ENCODE measurements at places on chromosomes 3 and 15.

- DNase-seq: no peak
Observed at GRCh38 chr15:67741308-67741707, 84.0 kb upstream of the SKOR1 start.

DNA sequence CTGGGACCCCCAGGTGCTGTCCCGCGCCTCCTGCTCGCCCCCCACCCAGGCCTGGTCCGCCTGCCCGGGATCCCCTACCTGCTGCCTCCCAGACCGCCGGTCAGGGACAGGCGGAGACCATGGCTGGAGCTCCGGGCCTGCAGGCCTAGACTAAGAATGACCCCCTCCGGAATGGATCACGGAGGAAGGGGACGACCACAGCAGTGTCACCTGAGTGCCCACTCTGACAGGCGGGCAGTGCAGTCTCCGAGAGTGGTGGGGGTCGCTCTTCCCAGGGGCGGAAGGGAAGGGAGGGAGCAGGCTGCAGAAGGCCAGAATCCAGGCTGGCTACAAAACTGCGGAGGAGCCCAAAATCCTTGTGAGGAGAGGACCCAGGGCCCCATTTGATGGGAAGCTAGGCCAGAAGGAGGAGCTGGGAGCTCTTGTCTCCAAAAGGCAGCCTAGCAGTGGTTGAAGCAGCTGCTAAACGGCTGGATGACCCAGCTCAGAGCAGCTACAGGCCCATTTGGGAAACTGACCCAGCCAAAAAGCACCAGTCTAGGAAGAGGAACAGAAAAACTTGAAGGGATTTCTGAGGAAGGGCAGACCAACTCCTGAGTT is 908 bp upstream of the RAB43 start:
- DNase-seq: no peak

GRCh38 chr15:69074001-69074842 is 59.7 kb downstream of the NOX5 start:
- DNase-seq: no peak

- DNase-seq: no peak
Observed at GRCh38 chr3:114449271-114450007, 155.6 kb downstream of the TIGIT start.

- DNase-seq: no peak
Observed at GRCh38 chr15:79101866-79102581, 11.4 kb upstream of the RASGRF1 start.

DNA sequence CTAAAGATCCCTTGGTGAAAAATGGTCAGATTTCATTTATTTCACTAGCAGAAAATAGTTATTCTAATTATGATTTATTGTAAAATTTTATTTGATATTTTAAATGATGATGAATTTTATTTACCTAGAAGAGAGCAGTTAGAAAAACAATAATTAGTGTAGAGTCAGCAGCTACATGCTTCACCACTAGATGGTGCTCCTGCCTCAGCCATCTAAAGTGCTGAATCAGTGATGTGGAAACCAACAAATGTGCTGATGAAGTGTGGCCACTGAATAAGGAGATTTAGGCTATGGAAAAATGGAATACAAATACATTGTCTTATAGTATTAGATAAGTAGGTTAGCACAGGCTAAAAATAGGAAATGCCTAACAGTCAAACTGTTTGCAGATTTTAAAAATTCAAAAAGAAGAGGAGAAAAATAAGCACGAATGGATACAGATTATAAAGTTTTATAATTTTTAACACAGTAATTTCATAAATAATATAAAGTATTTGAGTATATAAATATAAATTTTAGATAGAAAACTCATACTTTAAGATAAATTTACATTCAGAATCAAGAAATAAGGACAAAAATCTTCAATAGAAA is 109.8 kb downstream of the PPP2R3A start:
- peak; percentile 35 for DNase-seq

DNA sequence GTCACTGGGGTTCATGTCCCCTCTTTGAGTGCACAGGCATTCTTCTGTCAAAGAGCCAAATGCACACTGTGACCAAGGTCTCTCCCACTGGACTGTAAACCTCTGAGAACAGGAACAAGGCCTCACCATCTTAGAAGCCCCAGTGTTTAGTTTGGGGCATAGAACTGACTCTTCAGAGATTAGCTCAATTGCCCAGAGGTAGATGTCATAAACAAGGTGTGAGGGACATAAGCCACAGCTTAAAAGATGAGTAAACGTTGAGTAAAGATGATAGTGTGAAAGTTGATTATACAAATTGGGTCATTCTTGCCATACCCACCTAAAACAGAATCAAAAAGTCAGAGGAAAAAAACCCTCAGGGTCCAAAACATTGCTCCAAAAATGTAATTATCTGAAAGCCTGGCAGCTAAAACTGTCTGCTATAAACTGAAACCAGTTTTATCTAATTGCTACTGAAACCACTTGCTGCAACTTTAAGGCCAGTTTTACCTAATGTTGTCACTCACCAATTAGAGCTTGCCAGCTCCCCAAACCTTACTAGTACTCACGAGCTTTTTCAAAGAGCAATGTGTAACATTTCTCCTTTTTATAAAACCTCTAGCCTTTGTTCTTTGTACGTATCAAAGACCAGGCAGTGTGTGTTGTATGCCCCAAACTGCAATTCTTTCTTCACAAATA is 415.2 kb downstream of the RAP2B start:
- DNase-seq: no peak

- no peak for DNase-seq
Observed at GRCh38 chr3:133831966-133832801, 26.6 kb downstream of the SRPRB start.

DNA sequence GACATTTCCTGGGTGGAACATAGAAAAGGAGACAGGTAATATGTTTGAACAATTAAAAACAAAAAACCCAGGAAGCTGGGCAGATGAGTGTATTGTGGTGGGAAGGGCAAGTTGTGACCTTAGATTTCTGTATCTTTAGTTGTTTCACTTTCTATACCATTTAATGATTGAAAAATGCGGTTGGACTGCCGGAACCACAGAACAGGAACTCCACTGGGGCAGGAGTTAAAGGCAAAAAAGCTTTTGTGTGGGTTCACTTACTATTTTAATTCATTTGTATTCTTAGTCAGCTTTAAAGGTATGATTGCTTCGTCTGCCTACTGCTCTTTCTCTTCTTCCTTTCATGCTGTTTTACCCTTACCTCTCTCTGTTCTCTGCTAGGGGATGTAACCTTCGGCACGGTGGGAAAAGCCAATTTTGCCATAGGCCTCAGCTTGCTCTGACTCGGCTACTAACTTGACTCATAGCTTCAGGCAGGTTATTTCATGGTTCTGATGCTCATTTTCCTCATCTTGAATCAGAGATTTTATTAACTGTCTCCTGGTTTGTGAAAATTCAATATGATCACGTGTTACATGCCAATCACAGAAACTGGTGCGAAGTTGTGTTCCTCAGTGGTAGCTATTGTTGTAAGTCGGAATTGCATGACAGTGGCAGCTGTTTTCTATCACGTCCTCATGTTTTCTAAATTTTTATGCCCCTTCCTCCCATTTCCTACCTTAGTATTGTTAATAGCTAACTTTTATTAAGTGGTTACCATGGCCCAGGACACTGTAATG is 1.6 kb upstream of the MCTP2 start:
- no peak for DNase-seq

GRCh38 chr15:92205255-92205739 is 188.4 kb upstream of the ST8SIA2 start:
- no peak for DNase-seq

GRCh38 chr3:124419303-124419702 is 310.9 kb upstream of the UMPS start:
- no peak for DNase-seq

DNA sequence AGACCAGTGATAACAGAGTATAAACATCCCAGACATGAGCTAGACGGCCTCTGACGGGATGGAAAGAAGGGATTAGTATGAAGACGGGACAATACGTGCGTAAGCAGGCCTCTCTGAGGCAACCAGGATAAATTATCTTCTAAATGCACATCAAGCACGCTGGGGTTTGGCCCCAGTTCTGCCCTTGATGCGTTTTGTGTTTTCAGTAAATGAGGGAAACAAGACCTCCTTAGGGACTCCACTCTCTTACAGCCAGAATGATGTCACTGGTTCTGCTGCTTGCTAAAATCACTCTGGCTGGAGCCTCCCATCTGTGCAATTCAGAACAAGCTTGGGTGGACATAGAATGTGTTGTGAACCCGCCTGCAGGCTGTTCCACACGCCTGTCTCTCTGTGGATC is 156.0 kb upstream of the MCTP2 start:
- no peak for DNase-seq

GRCh38 chr3:10738688-10739372 is 77.2 kb upstream of the SLC6A11 start:
- DNase-seq: peak; percentile 43

DNA sequence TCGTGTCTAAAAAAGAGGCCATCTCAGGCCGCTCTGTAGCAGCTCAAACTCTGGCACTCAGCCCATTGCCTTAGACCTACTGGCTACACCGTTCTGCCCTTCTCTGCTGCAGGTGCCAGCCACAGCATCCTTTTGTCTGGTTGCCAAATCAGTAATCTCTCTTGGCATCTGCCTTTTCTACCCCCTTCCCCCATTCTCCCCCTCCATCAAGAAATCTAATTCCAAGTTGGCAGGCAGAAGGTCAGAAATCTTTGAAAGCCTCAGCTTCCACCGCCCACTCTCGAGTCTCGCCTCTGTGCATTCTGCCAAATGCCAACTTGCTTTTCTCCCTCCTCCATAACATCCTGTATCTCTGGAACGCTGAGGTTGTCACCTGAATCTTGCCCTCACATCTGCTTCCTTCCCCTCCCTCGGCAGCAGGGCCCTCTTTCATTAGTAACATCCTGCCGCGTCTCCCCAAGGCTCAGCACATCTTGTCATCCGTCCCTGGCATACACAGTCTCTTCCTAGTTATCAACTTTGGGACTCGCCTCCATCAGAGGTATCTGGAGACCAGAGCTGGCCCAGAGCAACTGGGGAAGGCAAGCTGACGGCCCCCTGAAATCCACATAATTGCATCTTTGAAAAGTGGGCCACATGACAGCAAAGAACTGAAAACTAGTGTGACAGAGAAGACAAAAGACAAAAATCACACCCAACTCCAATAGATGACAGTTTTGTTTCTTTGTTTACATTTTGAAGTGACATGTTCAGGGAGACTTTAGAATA is 312.0 kb upstream of the CCDC54 start:
- no peak for DNase-seq

GRCh38 chr15:46918462-46919140 is 798.7 kb upstream of the SEMA6D start:
- DNase-seq: no peak

DNA sequence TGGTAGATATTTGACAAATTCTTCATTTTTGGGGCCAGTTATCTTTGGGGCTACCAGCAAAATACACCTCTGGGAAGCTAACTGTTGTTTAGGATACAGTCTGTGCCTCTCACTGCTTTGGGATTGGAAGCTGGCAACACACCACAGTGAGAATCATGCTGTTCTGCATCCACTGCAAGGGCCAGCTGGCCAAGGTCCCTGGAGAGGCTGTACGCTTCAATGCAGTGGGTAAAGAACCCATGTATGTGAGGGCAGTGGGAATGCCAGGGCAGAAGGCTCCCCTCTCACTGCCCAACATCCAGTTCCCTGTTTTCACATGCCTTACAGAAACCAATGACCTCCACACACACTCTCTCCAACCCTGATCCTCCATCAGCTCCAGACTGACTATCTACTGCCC is 20.1 kb downstream of the ZDHHC3 start:
- no peak for DNase-seq

GRCh38 chr3:49916686-49917085 is 12.9 kb downstream of the MON1A start:
- DNase-seq: no peak

GRCh38 chr3:103126115-103126514 is 691.3 kb downstream of the ZPLD1 start:
- DNase-seq: no peak

DNA sequence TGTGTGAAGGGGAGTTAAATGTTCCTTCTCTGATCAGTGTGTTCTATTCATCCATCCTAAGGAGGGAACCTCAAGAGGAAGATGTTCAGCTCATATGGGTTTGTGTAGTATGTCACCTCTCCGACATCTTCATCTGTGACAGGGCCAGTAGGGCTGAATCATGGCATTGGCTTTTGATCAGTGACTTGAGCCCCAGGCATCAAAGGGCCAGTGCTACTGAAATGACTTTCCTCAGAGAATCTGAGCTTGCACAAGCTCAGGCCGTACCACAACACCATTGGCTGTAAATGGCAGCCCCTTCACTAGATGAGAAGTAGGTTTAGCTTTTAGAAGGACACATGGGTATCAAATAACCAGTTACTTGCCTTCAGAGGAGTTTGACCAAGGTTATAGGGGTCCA is 183.2 kb upstream of the NR2E3 start:
- DNase-seq: no peak

GRCh38 chr3:51953445-51953844 is 1.7 kb upstream of the GPR62 start:
- DNase-seq: no peak

DNA sequence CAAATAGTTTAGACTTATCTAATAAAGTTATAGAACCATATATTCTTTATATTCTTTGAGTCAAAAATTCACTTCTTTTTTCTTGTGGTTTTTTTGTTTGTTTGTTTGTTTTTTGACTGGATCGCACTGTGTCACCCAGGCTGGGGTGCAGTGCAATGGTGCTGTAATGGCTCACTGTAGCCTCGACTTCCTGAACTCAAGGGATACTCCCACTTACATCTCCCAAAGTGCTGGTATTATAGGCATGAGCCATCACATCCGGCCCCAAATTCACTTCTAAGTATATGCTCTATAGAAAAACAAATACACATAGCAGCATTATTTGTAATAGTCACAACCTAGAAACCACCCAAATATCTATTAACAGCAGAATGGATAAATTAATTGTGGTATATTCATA is 13.7 kb upstream of the SLTM start:
- DNase-seq: no peak

- DNase-seq: no peak
Observed at GRCh38 chr3:42032693-42033349, 58.3 kb upstream of the TRAK1 start.

GRCh38 chr15:47035475-47036406 is 681.6 kb upstream of the SEMA6D start:
- no peak for DNase-seq

- DNase-seq: no peak
Observed at GRCh38 chr3:197464794-197465193, 91.0 kb downstream of the BDH1 start.

GRCh38 chr15:22966321-22967083 is 13.7 kb downstream of the CYFIP1 start:
- DNase-seq: no peak

GRCh38 chr3:43755516-43756200 is 64.9 kb downstream of the ABHD5 start:
- no peak for DNase-seq

DNA sequence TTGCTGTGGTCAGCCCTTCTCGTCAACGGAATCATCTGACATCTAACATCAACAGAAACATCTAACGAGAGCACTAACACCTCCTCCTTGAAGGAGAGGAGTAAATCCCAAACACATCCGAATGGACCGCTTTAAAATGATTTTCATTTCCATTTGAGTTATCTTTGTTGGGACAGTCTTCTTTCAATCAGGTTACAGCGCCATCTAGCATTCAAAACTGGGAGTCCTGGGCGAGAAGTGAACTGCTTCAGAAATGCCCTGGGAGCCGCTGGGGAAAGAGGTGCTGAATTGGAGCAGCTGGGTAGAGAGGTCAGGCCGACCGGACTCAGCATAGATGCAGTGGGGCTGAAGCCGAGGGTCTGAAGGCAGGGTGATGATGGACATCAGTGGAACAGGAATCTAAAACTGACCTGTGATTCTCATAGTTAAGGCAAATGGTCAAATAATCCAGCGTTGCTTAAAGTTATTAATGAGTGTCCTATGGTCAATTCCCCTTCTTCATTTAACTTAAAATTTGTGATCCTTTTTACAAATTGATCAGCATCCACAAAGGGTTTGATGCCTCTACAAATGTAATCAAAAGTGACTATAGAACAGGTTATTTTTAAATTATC is 170.0 kb upstream of the NDN start:
- no peak for DNase-seq
